ENCODE measurements at places on chromosomes 7 and 10.

- DNase-seq, result no peak
Observed at GRCh38 chr10:99345350-99345749, 16.2 kb downstream of the CNNM1 start.

- no peak for DNase-seq
Observed at GRCh38 chr10:78864761-78865537, 203.8 kb upstream of the ZMIZ1 start.

DNA sequence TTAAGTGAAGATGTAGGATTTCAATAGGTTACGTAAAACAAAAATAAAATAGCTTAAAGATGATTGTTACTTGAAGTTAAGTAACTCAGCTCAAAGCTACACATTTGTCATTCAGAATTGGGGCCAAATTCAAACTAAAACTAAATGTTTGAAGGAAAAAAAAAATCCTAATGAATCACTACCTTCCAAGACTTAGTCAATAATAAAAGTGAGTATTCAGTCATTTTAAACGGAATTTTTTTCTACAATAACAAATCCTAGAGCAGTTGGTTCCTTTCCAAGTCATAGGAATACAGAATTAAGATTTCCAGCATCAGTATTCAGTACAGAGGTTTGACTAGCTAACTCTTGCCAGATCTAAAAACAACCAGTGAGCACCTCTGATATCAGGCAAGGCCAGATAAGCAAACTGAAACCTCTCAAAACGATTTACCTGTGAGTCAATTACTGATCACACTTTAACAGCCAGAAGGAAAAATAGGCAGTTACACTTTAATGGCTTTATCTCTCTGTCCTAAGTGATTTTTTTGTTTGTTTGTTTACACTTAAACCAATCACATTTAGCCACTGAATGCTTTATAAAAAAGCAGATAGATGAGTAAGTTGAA lies 669.8 kb upstream of the ANKRD30A start:
- no peak for DNase-seq

GRCh38 chr10:42950606-42951485 lies 126.0 kb upstream of the RET start:
- DNase-seq, result no peak

DNA sequence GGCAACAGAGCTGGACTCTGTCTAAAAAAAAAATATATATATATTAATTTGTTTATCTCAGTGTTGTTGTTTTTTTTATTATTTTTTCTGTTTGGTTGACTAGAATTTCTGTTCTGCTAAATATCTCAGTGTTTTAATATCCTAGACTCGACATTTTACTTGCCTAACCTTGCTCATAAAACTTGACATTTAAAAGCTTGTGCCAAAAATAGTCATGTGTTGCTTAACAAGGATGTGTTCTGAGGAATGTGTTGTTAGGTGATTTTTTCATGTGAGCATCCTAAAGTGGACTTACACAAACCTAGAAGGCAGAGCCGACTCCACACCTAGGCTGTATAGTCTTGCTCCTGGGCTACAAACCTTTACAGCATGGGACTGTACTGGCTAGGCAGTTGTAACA lies 23.1 kb downstream of the NRBF2 start:
- no peak for DNase-seq

GRCh38 chr10:29389935-29390334 lies 101.1 kb downstream of the LYZL1 start:
- no peak for DNase-seq

DNA sequence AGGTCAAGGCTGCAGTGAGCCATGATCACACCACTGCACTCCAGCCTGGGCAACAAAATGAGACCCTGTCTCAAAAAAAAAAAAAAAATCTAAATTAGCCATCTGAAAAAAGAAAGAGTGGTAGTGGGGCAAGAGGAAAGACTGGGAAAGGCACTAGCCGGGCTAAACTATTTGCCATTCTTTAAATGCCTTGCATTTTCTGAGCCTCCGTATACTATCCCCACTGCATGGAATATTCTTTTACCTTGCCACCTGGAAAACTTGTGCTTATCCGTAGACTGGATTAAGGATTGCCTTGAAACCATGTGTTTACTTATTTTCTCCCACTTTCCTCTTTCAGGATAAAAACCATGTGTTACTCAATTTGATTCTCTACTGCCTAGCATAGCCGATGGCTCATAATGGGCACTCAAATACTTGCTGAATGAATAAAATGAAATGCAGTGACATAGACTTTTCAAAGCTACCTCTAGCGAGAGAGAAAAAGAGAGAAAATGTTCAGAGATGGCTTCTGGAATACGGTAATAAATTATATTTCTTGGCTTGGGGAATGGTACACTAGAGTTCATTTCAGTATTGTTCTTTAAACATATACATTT lies 30.6 kb downstream of the HYCC1 start:
- no peak for DNase-seq

GRCh38 chr7:157484411-157485081 lies 147.7 kb downstream of the DNAJB6 start:
- DNase-seq, result no peak

- no peak for DNase-seq
Observed at GRCh38 chr10:114042895-114043531, 653 bp upstream of the ADRB1 start.

All from NCI-H345 (cell line).